ENCODE measurements at places on chromosomes 4 and X.

DNA sequence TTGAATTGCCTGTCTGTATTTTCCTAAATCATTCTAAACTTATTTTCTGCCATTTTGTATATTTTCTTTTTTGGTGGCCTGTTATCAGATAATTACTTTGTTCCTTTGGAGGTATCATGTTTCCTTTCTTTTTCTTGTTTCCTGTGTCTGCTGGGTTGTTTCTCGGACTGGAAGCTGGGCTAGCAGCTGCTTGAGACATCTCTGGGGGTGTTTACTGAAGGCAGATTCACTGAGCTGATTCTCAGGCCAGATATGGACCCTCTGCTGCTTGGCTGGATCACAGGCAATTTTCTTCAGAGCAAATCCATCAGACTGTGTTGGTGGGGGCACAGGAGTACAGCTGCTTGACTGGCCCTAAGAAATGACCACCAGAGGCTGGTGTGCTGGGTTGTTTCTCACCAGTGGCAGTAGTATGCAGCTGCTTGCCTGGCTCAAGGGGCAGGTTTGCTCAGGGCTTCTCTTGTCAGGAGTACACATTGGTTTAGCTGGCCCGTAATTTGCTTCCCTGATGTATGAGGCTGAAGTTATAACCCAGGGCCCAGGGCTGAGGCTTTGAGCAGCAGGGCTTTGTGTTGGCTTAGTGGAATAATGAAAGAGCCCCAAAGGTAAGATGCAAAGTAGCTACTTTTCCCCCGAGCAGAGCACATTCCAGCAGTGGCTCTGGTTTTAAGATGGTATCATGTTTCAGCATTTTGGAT, 680.6 kb downstream of the TECRL start:
- DNase-seq = no peak

- no peak for DNase-seq
These were observed 163.1 kb upstream of the SLITRK2 start for GRCh38 chrX:145654486-145654885.

- no peak for DNase-seq
These were observed 33.1 kb upstream of the RBPJ start for GRCh38 chr4:26287756-26288155.

DNA sequence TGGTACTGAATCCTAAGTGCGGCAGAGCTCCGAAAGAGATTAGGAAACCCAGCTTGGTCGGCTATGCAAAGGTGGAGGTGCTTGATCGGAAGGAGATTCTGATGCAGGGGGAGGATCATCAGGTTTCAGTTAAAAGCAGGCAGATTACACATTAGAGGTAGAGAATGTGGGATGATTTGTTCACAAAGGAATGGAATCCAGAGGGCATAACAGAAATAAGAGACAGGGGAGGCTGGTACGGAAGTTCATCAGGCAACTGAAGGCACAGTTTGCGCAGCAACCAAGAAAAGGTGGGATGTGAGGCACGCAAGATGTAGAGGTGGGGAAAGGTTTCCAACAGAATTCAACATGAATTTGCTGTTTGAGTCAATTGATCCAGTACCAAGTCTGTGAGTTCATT, 424 bp upstream of the ZNF330 start:
- no peak for DNase-seq

DNA sequence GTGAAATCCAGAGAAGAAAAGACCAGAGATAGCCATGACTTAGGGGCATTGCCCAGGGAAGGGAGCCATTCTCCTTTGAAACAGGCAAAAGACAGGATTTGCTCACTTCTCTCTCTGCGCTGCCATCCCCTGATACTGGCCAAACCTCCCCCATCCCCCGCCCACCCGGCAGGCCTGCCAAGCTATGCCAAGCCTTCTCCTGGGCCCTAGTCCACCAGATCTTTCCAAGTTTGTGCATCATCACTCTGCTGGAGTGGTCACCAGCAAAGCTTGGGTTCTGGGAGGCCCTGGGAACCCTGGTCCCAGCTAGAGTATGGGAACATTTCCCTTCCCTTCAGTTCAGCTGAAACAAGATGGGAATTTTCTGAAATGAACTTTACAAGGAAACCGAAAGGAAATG, 18.4 kb downstream of the EFNB1 start:
- no peak for DNase-seq

DNA sequence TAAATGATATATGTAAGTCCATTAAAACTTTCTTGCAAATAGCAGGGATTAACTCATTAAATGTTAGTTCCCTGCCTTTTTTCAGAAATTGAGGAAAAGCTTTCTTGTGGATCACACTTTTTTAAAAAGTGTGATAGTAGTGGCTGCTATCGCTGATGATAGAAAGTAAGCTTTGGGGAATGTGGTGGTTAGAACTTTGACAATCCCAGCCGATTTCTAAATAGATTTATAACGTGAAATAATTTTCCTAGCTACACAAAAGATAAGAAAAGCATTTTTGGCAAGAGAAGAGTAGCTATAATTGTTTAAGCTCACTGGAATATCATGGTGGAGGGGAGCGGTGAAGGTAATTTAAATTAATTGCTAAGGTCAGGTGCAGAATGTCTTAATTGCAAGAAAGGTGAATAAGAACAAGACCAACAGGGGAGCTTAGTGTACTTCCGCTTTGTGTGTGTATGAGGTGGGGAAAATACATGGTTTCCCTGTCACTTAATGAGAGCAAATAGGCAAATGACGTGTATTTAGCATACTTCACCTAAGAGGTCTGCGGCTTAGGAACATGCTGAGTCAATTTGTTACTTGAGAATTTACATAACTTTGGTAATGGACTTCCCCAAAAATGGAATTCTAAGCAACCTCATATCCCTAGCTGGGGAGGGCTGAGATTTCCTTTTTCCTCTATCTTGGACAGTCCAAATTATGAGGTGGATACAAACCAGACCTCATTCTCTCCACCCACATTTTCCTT, 11.7 kb upstream of the IL21 start:
- no peak for DNase-seq

GRCh38 chr4:124636788-124637187, 75.7 kb downstream of the ANKRD50 start:
- DNase-seq = no peak
